Stimulated activated CD4-positive, alpha-beta T cell treated with anti-CD3 and anti-CD28 coated beads, Interleukin-1b, Interleukin-23, amount 100 ng/mL, for 4 hours (primary cell): ENCODE measurements at places on chromosomes 11 and 22.
A peak's percentile ranks its signal among the peaks of the same experiment; 100 is the strongest.

DNA sequence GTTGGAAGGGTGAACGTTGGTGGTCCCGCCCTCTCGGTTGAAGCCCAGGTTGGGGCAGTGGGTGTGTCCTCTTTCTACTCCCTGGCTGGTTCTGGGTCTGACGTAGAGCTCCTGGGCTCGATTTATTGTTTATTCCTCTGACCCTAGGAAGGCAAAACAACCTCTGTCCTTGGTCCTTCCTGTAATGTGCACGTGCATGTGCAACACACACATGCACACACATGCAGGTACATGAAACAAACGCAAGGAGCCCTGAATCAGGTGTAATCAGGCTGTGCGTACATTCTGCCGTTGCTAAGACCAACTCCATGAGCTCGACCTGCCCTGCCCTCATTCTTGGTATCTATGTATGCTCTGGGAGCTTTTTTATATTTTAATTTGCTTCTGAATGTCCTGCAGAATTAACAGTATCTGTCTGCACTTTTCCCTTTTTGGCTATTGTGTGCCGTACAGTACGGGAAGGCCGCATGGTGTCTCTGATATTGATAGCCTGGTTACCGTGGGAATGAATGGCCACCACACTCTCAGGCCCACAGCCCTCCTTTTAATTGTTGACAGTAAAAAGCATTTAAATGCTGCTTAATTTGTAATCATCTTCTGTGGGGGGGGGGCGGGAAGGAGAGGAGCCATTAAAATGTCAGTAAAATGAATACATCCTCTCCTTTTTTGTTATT lies 66.0 kb upstream of the NNMT start:
- DNase-seq: no peak

DNA sequence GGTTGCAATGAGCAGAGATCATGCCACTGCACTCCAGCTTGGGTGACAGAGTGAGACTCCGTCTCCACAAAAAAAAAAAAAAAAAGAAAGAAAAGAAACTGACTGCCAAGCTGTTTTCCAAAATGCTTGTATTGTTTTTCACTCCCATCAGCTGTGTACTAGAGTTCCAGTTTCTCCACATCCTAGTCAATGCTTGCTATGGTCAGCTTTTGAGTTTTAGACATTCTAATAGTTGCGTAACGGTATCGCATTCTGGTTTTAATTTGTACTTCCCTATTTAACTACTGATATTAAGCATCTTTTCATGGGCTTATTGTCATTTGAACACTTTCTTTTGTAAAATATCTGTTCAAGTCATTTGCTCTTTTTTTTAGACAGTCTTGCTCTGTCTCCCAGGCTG lies 55.7 kb downstream of the TSPAN18 start:
- DNase-seq: no peak

DNA sequence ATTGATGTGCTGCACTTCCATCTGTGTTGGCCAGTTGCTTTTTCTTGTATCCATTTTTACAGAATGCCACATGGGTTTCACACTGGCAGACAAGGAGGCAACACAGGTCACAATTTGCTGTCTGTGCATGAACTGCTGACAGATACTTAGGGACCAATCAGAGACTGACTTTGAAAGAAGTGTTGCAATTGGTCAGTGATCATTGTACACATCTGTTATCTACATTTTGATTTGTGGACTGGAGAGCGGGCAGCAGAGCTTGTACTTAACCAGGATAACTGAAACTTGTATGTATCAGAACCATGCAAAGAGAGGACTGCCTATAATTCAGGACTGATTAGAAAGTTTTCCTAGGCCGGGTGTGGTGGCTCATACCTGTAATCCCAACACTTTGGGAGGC lies 21.8 kb downstream of the PRR5 start:
- no peak for DNase-seq

DNA sequence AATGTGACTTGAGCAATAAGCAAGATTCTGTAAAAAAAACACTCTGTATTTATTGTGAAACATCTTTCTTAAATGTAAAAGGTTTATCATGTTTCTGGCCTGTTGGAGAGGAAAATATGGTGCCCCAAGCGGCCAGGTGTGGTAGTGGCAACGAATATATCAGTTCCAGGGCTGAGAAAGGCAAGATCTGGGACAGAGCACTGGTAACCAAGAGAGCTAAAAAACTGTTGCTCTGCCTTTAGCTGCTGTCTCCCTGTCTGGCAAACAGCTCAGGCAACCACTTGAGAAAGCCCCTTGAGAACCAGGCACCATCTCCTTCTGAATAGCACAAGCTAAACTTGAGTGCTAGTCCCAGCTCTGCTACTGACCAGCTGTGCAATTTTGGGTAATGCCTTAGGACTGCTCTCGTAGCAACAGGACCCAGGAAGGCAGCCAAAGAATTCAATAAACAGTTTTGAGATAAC lies 129.9 kb downstream of the KCNC1 start:
- DNase-seq: no peak

DNA sequence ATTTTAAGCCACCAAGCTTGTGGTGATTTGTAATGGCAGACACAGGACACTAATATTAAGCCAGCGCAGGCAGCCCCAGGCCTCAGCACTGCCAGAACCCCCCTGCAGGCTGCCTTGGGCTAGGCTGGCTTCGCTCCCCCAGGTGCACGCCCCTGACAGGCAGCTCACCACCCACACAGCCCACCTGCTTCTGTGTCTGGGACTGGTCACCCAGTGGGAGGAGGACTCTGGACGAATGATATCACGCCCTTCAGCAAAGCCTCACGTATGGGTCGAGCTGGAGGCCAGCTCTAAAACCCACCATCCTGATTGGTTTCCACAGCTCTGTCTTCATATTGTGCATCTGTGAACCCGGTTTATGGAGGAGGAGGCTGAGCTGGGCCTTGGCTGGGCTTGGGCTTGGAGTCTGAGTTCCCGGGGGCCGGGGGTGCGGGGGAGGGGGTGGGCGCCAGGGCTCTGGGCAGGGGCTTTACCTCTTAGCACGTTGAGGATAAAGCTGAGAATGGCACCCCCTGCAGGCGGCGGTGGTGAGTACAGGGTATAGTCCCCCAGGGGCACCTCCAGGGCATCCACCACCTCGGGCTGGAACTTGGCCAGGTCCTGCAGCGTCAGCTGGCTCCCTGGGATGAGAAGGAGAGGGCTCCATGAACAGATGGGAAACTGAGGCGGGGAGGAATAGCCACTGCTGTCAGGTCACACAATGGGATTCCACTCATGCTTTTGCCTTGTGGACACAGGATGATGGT lies 13.8 kb downstream of the GGT5 start:
- peak; percentile 59 for DNase-seq

- peak; percentile 75 for DNase-seq
Measured at GRCh38 chr11:1832211-1832919, 2.4 kb upstream of the SYT8 start.

- DNase-seq: peak; percentile 26
Measured at GRCh38 chr11:75450826-75451821, 18.1 kb upstream of the KLHL35 start.

DNA sequence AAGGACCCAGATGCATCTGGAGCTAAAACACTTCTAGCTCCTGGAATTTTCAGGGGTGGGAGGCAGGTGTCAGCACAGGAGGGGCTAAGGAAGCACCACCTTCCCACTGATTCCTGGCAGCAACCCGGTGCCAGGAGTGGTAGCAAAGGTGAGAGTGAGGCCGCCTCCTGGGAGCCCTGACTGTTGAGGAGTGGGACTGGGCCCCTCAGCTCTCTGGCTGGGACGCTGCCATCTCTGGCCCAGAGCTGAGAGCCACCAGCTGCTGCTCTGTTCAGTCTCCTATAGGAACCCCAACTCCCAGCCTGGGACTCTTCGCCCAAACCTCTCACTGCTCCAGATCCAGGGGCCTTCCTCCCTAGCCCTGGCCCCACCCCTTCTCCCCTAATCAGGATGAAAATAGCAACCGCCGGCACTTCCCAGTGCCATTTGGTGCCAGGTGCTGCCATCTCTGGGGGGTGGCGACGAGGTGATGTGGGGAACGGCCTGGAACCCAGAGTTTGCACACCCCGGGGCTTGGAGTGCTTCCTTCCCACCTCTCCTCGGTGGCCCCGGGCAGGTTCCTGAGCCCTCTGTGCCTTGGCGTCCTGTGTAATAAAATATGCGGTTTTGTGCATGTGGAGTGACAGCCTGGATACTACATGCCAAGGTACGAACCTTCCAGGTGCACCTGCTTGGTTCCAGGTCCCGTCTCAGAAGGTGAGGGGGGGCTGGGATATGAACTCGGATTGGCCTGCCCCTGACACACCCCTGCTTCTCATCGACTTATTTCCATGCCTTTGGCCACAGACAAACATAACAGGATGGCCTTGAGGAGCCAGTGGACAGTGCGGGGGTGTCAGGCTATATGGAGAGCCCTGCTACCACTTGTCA lies 35.7 kb upstream of the CELSR1 start:
- DNase-seq: no peak

- no peak for DNase-seq
Measured at GRCh38 chr22:50118557-50119168, 28.9 kb downstream of the MOV10L1 start.

GRCh38 chr11:37107831-37108230 lies 509.8 kb upstream of the RAG2 start:
- DNase-seq: no peak

DNA sequence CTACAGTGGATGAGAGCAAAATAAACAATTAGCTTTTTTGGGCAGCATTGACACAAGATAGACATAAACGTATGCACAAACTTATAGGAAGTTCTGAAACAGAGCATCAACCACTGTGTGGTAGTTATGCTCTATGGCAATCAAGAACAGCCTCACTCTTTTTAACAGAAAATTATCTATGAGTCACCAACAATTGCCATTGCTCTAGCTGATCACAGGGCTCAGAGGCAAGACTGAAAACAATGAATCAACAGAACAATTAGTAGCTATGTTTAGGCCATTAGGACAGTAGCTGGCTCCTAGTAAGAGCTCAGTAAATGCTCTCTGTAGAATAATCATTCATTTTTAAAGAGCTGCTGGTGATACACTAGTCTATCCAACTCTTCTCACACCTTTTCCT lies 34.9 kb upstream of the PICALM start:
- DNase-seq: no peak

DNA sequence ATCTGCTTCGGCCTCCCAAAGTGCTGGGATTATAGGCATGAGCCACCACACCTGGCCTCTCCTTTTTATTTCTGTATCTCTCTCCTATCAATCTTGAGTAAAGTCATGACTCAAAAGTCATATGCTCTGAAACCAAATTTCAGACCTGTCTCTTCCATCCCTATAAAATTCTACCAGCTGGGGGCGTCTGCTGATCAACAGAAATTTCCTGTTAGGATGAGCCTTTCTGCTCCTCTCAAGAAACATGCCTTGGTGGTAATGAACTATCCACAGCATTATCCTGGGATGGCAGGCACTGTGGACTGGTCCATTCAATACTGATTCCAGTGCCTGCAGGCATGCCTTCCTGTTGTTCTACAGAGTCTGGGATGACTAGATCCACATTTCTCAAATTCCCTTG lies 472.6 kb downstream of the NELL1 start:
- DNase-seq: no peak

DNA sequence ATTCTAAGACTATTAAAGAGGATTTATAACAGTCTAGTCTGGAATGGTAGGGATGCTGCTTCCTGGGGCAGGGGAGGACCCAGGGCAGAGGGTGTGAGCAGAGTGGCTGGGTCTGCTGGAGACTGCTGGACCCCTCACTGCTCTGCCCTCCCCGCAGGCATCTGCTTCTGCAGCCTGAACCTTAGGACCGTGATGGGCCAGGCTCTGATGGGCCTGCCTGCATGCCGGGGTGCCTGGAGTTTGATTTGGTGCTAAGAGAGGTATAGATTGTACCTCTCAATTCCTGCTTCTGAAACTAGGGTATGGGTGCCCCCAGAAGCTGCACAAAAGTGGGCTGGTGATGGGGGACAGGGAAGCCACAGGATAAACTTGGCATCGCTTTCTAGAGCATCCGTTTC lies 54.9 kb downstream of the CD82 start:
- no peak for DNase-seq

DNA sequence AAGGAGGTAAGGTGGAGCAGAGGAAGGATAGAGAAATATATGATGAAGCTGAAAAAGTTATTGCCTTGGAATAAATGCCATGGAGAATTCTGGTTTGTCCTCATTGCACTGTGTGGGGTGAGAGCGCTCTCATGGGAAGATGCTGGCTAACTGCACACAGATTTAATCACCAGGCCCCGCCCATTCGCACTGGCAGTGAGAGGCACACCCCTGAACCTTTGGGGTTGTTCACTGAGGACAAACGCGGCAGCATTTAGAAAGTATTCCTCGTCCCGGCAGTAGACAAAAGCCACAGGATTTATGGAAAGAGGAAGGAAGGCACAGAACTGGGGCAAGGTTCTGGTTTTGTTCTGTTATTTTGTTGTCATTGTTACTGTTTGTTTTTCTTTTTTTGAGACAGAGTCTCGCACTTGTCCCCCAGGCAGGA lies 70.2 kb downstream of the MED15 start:
- no peak for DNase-seq

DNA sequence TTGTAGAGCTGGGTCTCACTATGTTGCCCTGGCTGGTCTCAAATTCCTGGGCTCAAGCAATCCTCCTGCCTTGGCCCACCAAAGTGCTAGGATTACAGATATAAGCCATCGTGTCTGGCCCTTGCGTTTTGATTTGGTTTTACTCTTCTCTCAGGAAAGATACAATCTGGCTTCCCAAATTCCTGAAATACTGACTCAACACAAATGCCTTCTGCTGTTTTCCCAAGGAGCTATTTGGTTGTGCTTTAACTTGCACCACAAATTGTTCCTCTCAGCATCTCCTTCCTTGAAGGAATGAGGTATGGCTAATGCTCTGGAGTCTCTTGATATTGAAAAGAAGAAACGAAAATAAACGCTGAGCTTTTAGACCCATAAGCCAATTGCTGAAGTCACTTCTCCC lies 110.0 kb upstream of the PAX6 start:
- no peak for DNase-seq

DNA sequence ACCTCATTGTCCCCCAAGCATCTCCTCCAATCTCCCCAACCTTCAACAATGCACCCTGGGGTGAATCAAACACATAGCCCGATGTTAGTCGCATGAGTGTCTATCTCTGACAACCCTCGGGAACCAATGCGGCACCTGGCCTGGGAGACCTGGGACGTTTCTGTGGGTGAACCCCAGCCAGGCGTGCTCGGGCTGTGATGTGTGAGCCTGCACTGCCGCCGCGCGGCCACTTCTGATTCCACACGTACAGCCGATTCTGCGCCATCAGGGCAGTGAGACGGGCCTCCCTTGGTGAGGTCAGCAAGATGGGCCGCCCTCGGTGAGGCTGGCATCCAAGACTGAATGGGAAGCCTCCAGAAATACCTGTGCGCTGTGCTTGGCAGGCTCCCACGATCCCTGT lies 5.2 kb upstream of the H19 start:
- DNase-seq: no peak
